ENCODE measurements at places on chromosomes 16 and 17.

GRCh38 chr17:50608700-50609379 lies 25.8 kb upstream of the ABCC3 start:
- DNase-seq = no peak

GRCh38 chr17:38891441-38891840 lies 21.6 kb downstream of the LASP1 start:
- no peak for DNase-seq

DNA sequence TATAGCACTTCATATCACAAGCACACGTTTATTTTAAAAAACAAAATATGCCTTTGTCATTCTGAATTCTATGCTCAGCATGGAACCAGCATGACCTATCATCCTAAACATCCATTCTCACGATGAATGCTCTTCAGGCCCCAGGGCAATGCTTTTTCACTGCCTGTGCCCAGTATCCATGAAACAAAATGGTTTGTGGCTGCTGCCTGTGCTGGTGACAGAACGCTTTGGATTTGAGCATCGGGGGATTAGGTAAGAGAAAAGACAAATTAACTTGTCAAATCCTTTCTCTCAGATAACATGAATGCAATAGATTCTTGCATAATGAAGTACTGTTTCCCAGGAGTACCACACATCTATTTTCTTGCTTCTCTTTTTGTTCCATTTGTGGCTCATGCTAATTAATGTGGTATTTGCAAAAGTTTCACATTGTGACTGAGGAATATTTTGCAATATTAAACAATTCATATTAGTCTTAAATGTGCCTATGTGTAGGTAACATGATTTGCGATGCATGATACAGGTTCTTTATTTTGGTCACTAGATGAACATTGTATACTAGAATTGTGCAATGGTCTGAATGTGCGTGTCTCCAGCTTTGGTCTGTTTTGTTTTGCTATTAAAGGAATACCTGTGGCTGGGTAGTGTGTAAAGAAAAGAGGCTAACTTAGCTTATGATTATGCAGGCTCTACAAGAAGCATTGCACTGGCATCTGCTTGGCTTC lies 25.8 kb upstream of the SRSF1 start:
- no peak for DNase-seq

DNA sequence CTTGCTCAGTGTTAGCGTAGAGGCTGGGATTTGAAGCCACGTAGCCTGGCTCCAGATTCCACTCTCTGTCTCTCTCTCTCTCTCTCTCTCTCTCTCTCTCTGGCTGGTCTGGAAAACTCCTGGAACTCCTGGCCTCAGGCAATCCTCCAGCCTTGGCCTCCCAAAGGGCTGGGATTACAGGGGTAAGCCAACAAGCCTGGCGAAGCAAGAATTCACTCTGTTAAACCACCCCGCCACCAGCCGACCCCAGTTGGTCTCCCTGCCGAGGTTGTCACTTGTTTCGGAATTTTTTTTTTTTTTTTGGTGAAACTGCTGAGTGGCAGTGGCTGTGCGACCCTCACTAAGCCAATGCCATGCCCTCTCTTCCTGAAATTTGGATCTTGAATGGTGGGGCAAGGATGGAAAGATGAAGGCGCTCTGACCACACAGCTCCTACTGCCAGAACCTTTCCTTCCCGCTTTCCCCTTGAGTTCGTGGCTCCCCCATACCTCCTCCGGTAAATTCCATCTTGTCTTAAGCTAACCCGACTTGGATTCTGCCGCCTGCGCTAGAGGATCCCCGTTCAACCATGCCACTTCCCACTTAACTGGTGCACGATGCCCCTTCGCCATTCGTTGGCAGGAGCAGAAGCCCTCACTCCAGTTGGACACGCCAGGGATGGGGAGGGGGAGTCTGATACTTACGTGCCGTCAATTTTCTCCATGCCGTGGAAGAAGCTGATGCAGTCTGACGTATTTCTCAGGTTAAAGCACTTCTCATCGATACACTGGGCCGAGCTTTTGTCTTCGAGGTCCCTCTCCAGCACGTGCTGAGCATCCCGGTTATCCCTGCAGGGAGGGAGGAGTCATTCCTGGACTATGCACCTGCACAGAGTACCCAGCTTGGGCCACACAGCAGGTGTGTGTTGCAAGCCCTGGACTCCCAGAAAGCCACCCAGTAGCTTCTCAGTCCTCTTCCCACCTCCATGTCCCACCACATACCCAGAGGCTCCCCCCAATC lies 13.1 kb downstream of the TEKT5 start:
- no peak for DNase-seq

DNA sequence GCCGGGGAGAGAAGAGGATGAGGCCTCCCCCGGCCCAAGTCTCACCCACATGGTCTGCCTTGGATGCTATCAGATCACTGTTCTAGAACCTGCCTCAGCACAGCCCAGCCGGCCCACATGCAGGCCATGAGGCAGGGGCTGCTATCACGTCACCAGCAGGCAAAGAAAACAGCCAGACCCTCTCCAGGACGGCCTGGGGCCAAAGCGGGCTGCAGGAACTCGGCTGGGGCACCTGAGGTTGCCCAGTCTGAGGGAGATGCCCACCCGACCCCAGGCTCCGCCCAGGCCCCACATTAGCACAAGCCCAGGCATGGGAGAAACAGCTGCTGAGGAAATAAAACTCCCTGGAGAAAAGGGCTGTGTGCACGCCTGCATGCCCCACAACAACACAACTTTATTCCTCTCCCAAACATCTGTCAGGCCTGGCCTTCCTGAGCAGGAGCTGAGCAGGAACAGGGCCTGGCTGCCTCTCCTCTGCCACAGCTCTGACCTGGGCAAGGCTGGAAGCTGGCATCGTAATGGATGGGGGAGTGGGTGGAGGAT lies 6.7 kb upstream of the SMIM5 start:
- DNase-seq = no peak

GRCh38 chr16:89413811-89414585 lies 76.4 kb downstream of the ANKRD11 start:
- no peak for DNase-seq

All from stimulated activated CD4-positive, alpha-beta T cell treated with anti-CD3 and anti-CD28 coated beads, Interleukin-1b, Interleukin-23, amount 100 ng/mL, for 4 hours (primary cell).